Camera-type eye (tissue), 1 donor: ENCODE measurements at places on chromosomes 11 and 22. TPM values are rescaled to one million over a fixed set of nuclear protein-coding genes. Genes with fewer than 3 reads are reported as not detected.

FADS1 gene
- total RNA-seq = 52.4 TPM

POTEH gene
- not detected for total RNA-seq

KRTAP5-2 gene
- not detected for total RNA-seq

PNPLA3 gene
- 47.3 TPM for total RNA-seq

SMC1B gene
- total RNA-seq = 0.11 TPM

CD3E gene
- total RNA-seq = 0.55 TPM

OR6T1 gene
- total RNA-seq = not detected

LRFN4 gene
- total RNA-seq = 14.6 TPM

FZD4 gene
- 35.6 TPM for total RNA-seq

DKK3 gene
- 532 TPM for total RNA-seq

GRM5 gene
- 13.1 TPM for total RNA-seq

RAB3IL1 gene
- total RNA-seq = 23.4 TPM

PARVA gene
- total RNA-seq = 35.6 TPM

RASSF10 gene
- total RNA-seq = 2.0 TPM

LYVE1 gene
- total RNA-seq = 17.8 TPM

SHANK2 gene
- total RNA-seq = 28.9 TPM

APOA5 gene
- not detected for total RNA-seq
